Stimulated activated CD8-positive, alpha-beta memory T cell treated with anti-CD3 and anti-CD28 coated beads, Interleukin-7, amount 100 ng/mL, for 24 hours (primary cell): ENCODE measurements at places on chromosomes 1 and 21.

DNA sequence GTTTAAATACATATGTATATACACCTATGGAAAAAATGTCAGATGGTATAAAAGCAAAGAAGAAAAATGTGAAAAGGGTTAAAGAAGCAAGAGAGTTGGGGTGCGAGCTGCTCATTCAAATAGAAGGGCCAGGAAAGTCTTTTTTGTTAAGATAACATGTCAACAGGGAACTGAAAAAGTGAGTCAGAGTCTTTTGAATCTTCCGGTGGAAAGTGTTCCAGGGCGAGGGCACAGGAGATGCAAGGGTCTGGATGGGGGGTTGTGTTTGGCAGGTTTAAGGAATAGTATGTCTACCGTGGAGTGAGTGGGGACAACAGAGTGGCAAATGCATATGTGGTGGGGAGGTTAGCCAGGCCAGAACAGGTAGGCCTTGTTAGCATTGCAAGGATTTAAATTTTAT lies 22.2 kb upstream of the GNG12 start:
- no peak for DNase-seq

DNA sequence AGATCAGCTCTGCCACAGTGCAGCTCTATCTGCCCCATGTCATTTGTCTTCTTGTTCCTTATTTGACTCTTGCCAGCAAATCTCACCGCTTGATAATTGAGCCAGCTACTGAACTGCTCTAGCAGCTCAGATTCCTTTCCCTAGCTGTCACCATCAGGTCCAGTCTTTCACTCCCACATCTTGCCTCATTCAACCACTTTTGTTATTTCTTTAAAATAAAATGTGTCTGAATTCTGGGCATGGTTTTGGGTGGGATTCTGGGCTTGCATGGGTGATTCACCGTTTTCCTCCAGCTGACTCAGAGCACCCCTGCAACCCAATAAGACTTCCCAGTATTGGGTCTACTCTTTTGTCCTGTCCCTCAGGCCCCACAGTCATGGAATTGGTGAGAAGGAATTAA lies 215.7 kb downstream of the DSCAM start:
- DNase-seq = no peak

- no peak for DNase-seq
Measured at GRCh38 chr1:180921891-180922630, 9.4 kb downstream of the KIAA1614 start.

DNA sequence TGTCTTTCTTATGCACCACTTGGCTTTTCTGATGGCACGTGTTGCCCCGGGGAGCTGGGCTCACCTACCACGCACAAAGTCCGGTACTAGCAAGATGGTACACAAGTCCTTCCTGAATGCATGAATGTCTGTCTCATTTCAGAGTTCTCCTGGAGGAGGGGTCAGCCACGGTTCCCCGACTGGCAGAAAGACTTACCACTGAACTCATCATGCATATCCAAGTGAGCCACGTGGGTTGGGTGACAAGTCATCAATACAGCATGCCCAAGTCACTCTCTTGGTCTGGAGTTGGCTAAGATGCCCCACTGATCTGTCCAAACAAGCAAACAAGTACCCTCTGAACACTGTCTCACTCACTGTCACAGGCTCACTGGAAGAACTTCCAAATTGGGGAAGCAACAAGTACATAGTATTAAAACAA lies 28.6 kb upstream of the MX1 start:
- DNase-seq = no peak

GRCh38 chr1:166176416-166176815 lies 9.6 kb upstream of the FAM78B start:
- no peak for DNase-seq

GRCh38 chr1:46488343-46489168 lies 1.1 kb upstream of the DMBX1 start:
- no peak for DNase-seq

GRCh38 chr1:110341872-110342331 lies 2.7 kb downstream of the RBM15 start:
- DNase-seq = no peak

DNA sequence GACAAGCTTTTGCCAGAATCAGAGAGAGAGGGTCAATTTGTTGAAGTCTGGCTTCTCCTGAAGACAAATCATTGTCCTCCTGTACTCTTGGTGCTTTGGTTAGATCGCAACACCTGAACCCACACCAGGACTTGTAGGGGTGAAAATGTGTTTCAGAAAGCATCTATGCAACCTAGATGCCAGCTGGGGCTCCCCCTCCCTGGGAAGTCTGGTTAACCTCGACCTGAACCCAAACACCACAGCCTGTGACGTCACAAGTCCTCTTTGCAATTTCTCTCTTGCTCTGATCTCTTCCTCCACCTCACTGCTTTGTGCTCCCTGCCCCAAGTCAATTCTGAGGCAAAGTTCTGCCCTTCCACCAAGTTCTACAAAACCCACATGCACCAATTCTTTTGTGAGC lies 42.8 kb upstream of the USP24 start:
- no peak for DNase-seq

- no peak for DNase-seq
Measured at GRCh38 chr21:16534408-16535101, 804.8 kb downstream of the USP25 start.

DNA sequence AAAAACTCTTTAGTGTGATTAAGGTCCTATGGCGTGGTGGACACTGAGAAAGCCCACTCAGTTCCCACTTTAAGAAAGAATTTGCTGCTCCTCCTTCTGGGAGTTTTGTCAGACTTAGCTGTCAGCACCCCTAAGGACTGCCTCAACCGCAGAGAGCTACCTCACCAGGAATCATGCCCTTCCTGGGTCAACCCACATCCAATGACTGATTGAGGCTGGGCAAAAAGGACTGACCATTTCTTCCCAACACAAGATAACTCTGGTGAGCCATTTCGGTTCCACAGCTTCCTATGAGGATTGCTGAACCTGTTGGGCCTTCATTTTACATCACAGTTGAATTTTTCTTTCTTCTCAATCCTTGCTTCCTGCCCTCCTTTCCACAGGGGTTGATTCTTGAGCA lies 197.9 kb downstream of the NCAM2 start:
- DNase-seq = no peak

DNA sequence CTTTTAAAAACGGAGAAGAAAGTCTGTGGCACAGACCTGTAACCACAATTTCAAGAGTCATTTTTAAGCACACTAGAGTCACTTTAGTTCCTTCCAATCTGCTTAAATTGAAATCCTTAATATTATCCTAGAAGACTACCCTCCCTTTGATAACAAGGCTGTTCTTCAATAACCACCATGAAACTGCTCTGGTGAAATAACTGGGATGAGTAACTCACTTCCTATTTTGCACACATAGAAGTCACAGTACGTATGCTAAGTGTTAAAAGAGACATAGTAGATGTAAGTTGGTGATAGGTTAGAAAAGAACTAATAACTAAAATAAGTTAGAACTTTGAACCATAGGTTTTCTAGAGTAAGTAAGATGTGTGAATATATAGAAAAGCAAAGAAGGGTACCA lies 107.8 kb downstream of the NME7 start:
- no peak for DNase-seq

- DNase-seq = no peak
Measured at GRCh38 chr1:159341736-159342135, 39.6 kb downstream of the FCER1A start.

DNA sequence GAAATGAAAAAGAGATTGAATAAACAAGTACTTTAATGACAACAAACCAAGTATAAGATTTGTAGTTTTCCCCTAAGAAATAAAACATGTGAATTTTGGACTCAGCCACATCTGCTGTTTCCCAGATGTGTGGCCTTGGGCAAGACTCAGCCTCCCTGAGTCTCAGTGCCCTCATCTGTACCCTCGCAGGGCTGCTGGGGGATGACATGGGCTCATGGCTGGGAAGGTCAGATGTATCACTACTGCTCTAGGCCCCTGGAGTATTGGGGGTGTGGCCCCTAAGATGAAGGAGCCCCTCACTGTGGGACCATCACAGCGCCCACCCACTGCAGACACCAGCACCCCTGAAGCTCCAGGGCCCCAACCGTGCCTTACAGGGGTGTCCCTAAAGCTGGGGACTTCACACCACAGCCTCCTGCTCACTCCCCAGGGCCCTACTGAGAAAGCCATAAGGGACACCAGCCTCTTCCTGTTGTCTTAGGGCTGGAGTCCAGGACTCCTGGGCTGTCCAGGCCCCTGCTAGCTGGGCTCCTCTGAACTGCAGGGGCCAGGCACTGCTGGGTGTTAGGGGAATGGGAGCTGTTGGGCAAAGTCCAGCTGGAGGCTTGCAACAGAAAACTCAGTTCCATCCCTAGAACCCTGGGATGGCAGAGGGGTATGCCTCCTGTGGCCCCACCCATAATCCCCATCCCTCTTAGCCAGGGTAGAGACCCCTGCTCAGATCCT lies 104.0 kb upstream of the WNT4 start:
- no peak for DNase-seq

DNA sequence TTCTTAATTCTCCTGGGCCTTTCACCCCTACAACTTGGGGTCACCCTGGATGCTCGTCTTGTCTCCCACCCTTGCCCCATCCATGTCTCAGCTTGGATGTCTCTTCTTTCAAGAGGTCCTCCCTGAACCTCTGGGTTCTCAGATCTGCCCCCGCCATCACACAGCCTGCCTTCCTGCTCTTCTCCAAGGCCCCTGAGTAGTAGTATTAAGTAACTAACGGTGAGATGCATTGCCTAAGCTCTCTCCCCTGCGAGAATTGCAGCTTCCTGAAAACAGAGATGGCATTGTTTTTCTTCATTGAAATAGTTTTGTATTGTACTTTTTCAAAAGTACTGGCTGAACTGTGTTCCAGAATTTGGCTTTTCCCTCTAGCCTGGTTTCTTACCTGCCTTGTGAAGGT lies 16.0 kb downstream of the MIIP start:
- DNase-seq = no peak

DNA sequence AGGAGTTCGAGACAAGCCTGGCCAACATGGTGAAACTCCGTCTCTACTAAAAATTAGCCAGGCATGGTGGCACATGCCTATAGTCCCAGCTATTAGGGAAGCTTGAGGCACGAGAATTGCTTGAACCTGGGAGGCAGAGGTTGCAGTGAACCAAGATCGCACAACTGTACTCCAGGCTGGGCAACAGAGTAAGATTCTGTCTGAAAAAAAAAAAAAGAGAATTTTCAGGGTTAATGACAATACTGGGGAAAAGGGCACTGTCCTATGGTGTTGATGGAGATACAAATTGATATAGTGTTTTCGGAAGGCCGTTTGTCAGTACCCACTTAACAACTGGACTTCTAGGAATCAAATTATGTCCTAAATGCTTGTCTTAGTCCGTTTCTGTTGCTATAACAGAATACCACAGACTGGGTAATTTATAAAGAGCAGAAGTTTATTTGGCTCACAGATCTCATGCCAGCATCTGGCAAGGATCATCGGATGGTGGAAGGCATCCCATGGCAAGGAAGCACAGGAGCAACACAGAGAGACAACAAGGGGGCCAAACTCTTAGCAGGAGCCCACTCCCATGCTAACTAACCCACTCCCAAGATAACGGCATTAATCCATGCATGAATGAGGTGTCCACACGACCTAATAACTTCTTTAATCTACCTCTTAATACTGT lies 41.3 kb downstream of the ZBTB8A start:
- no peak for DNase-seq

GRCh38 chr1:205600085-205600484 lies 31.7 kb downstream of the ELK4 start:
- DNase-seq = no peak

DNA sequence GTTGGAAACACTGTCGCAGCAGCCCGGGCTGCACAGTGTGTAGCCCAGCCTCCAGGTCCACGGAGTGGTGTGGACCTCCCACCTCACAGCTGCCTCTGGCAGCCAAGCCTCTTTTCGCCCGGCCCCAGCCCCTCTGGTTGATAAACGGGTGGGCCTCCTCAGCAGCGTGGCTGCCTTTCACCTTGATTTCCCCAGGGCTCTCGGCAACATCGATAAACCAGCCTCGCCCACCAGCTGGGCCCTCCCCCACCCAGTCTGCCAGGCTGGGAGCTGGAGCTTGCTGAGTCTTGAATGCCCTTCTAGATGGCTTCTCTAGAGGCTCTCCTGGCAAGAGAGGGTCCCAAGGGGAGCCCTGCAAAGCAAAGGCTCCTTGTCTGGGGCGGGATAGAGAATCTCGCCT lies 31.0 kb upstream of the LHX4 start:
- DNase-seq = no peak

- no peak for DNase-seq
Measured at GRCh38 chr1:109762821-109763645, 690 bp downstream of the EPS8L3 start.

GRCh38 chr1:75083223-75083622 lies 51.0 kb upstream of the LHX8 start:
- DNase-seq = no peak
